ENCODE measurements at places on chromosomes 4 and X. TPM values are rescaled to one million over a fixed set of nuclear protein-coding genes. Genes with fewer than 3 reads are reported as not detected.

- DNase-seq, result no peak
Measured at GRCh38 chr4:40307627-40308497, 27.3 kb upstream of the CHRNA9 start.

- no peak for DNase-seq
Measured at GRCh38 chr4:186260117-186260503, 5.9 kb upstream of the F11 start.

GRCh38 chr4:20219521-20219920, 32.2 kb upstream of the SLIT2 start:
- no peak for DNase-seq

DNA sequence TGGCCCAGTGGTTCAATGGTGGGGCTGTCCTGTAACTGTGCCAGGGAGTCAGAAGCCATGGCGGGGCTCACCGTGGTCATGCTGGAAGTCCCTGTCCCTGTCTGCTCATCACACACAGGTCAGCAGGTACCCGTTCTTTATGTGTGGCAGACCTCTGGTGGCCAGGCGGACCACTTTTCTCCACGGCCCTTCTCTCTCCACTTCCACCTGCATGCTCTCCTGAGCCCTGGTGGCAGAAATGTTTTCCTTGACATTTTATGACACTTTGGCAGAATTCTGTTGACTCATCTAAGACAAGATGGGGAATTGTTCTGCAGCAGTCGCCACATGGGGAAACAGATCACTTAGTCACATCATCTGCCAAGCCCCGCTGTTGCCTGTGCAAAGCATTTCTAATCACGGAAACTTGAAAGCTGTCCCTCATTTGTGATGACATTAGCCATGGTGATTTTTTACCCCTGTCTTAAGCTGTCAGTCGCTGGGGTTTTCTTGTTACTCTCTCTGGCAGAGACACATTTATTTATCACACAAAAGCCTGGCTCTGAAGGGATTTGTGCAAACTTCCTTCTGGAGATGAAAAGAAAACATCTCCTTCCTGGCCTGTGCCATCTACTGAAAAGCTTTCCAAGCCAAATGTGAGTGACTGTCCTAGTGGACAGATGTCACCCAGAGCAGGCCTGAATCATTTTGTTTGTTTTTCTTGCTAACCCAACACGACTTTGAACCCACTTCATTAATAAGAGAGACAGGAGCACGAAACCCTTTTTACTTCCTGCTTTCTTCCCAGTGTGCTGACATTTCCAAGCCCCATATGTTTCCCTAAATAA, 38.8 kb upstream of the STIM2 start:
- no peak for DNase-seq

- no peak for DNase-seq
Measured at GRCh38 chr4:168483811-168484210, 3.5 kb upstream of the DDX60L start.

DNA sequence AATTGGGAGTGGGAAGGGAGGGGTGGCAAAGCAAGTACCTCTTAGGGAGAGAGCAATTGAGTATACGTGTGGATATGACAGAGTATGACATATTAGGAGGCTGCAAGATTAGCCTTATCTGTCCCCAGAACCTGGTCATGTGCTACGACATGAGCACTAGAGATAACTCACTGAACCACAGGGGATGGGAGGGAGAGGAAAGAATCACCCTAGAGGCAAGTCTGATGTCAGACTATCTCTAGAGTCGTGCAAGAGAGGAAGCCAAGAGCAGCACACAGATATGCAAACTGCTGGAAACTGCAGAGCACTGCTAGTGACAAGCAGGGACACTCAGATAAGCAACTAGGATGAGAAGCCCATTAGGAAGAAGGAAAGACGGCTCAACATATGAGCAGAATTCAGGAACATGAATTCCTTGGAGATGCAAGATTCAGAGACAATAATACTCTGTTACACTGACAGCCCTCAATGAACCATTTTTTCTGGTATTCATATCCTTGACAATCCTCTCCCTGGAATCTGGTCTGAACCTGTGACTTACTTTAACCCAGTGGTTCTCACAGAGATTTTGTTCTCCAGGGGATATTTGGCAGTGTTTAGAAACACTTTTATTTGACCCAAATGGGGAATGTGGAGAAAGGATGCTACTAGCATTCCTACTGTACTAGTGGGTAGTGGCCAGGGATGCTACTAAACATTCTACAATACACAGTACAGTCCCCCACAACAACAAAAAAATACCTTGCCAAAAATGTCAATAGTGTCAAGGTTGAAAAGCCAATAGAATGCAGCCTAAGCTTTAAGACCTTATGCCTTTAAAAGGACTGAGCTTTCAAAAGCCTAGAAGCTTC, 84.0 kb upstream of the BMP2K start:
- no peak for DNase-seq

GRCh38 chr4:185249105-185249504, 39.7 kb downstream of the SNX25 start:
- no peak for DNase-seq

DNA sequence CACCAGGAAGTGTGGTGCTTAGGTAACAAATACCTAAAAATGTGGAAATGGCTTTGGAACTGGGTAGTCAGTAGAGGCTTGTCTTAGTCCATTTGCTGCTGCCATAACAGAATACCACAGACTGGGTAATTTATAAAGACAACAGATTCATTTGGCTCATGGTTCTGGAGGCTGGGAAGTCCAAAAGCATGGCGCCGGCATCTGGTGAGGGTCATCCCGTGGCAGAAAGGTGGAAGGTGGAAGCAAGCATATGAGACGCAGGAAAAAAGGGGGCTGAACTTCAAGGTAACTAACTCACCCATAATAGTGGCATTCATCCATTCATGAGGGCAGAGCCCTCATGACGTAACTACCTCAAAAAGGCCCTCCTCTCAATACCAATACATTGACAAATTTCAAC, 6.6 kb downstream of the FAM3A start:
- no peak for DNase-seq

GRCh38 chr4:134628066-134628465, 426.5 kb upstream of the PABPC4L start:
- DNase-seq, result no peak

GRCh38 chr4:73978886-73979285, 2.9 kb downstream of the PF4 start:
- no peak for DNase-seq

- no peak for DNase-seq
Measured at GRCh38 chr4:114279711-114280110, 300.3 kb upstream of the ARSJ start.

- no peak for DNase-seq
Measured at GRCh38 chr4:16692046-16692445, 206.4 kb downstream of the LDB2 start.

DNA sequence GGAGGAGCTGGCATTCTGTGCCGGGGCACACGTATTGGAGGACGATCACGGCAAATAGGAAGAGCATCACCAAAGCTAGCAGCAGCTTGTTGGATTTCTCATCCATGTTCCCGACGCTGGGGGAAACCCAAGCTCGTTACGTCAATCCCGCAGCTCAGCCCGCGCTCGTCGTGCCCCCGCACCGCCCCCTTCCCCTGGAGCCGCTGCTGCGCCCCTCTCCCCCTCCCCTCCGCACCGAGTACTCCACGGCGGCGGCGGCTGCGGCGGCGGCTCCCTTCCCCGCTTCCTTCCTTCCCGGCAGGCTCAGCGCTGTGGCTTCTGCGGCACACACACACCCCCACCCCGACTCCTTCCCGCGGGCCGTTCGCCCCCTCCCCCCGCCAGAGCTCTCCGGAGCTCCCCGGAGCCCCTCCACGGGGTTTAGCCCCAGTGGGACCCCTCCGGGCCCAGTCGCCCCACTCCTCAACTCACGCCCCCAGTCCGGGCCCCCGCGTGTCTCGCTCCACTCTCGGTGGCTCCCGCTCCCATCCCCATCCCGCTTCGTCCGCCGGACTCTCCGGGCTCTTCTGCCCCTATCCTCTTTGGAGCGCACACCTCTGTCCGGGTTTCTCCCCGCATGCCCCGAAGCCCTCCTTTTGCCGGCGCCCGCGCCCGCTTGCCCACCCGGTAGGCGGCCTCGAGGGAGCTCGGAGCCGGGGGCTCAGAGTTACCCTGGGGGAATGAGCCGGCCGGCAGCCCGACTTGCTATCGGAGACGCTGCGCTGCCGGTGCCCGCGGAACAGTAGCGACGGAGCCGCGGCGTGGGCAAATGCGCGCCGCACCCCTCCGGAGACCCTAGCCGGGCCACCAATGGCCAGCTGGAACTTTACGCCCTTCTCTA, 978 bp downstream of the HS6ST2 start:
- no peak for DNase-seq

- no peak for DNase-seq
Measured at GRCh38 chr4:83150653-83151330, 36.3 kb upstream of the PLAC8 start.

DNA sequence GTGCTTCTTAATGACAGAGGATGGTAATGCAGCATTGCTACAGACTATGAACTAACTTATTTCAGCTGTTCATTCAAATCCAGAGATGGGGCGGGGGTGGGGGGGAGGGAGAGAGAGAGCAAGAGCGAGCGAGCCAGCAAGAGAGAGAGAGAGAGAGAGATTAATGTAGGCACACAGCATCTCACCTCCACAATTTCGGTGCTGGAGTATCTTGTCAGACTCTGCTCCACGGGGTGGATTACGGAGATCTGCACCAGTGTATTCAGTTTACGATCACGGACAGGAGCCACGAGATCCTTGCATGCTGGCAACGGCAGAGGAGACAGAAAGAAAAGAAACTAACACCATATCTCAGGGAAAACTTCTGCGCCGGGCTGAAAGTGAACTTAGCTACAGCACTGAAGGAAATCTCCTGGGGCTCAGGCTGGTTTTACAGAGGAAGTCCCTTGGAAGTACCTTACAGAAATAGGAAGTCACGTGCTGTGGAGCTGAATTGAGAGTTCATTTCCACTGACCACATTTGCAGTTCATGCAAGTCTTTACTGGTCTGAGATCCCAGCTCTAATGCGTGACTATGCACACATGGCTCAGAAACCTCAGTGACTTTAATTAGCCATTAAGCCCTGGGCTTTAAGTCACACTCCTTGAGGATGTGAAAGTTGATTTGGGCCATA, 440.9 kb downstream of the INPP4B start:
- DNase-seq, result no peak

DNA sequence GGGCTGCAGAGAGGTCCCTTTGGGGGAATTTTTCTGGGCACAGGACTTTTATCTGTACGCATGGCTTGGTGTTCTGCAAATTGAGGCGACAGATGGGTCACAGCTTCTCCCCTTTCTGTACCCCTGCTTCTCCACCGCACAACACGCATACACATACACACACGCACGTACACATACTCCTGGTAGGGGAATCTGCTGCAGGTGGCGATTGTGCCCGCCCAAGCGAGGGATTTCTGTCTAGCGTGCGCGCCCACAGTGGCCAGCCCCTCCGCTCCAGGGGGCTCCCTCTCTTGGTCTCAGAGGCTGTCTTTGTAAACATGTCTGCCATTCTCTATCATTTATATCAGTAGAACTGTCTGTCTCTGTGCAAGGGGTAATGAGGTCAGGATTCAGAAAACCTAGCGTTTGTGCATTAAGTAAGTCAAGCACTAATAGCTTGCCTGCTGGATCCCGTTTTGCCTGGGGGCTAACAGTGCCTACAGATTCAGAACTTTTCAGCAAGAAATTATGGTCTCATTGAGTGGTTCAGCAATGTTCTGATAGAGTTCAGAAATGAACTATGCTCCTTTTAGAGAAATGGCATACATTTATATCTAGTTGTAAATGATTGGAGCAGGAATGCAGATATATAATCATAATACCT, 2.2 kb downstream of the GRID2 start:
- no peak for DNase-seq

- DNase-seq, result no peak
Measured at GRCh38 chr4:188989371-188989770, 850.1 kb downstream of the TRIML1 start.

- no peak for DNase-seq
Measured at GRCh38 chr4:118395057-118395644, 42.3 kb upstream of the PRSS12 start.

DNA sequence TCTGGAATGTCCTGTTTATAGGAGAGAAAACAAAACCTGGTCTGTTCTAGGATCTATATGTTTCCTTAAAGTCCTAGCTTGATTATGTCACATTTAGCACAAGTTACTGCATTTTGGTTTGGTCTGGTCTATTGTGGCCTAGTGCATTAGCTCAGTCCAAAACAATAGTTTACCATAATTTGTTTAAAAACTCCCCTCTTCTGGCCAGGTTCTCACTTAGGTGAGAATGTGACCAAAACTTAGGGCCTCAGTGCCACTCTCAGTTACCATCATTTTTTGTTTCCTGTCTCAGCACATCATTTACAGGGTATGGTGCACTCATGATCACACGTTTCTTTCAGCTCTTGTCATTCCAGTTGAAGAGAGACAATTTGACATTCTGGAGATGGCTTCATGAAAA, 378.5 kb downstream of the KLHL4 start:
- no peak for DNase-seq

- no peak for DNase-seq
Measured at GRCh38 chrX:136880003-136880451, 498 bp downstream of the RBMX start.

DNA sequence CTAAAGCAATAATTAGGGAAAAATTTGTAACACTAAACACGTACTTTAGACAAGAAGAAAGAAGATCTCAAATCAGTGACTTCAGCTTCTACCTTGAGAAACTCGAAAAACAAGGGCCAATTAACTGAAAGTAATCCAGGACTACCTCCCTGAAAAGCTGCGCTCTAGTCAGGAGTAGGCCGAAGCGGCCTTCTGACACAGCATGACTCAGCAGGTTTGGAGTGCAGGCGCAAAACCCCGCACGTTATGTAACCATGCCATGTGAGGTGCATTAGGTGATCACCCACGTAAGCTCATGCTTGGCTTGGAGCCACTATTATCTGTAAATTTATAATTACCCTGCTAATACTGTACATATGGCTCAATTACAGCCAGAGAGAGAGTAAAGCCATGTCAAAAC, 52.8 kb upstream of the CCDC149 start:
- DNase-seq, result no peak

GRCh38 chr4:2127609-2128332, 68.6 kb downstream of the NAT8L start:
- DNase-seq, result no peak

- no peak for DNase-seq
Measured at GRCh38 chr4:19915276-19915675, 336.4 kb upstream of the SLIT2 start.

DNA sequence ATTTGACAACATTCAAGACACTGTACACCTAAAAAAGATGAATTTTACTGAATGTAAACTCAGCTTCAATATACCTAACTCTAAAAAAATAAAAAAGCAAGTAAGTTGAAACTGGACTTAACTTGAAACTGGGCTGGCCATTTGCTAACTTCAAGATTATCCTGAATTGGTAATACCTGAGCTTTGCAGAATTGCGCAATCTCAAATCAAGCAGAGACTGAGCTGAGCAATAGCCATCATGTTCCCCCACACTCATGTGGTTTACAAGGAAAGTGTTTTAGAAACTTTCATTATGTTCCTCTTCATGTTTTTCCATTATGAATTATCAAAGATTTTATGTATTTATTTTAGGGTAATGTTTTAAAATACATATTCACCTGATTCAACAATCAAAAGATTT, 38.7 kb downstream of the ANXA5 start:
- no peak for DNase-seq

GRCh38 chr4:58606303-58606702, 1496.1 kb upstream of the IGFBP7 start:
- DNase-seq, result no peak

Gene GAGE2A
- total RNA-seq, result not detected

Gene SLC25A5
- total RNA-seq, result 709 TPM

Gene FAM47E
- 0.72 TPM for total RNA-seq

Gene RPGR
- 4.0 TPM for total RNA-seq

Gene SHROOM4
- 0.13 TPM for total RNA-seq

Gene L1CAM
- total RNA-seq, result 819 TPM

Gene TBC1D8B
- total RNA-seq, result 8.9 TPM

Gene AFP
- 1.3 TPM for total RNA-seq

Gene SPANXB1
- not detected for total RNA-seq

Gene CXCL3
- total RNA-seq, result 0.23 TPM

Gene C4orf46
- 12.2 TPM for total RNA-seq

Gene SLC9B1
- total RNA-seq, result 0.41 TPM

Gene UGT2B15
- total RNA-seq, result 0.13 TPM
